Fibroblast of pulmonary artery (primary cell): ENCODE measurements at places on chromosomes 1 and 21.
A peak's percentile ranks its signal among the peaks of the same experiment; 100 is the strongest.

GRCh38 chr1:108199201-108199691 is 897 bp downstream of the SLC25A24 start:
- peak; percentile 54 for DNase-seq

DNA sequence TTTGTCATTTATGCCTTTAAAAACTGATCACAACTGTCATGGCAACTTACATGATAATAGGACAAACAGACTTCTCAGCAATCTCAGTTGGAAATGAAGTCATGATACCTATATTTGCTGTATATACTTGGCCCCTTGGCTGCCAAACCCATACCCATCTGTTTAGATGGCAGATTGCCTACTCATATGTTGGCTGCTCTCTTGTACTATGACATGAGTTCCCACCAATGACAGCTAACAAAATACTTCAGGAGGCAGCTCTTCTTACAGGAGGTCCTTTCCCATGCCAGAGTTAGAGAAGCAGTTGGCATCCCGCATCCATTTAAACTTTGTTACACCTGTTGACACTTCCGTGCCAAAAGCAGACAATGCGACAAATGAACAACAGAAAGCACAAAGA is 603.1 kb upstream of the ADGRL2 start:
- DNase-seq, result no peak

DNA sequence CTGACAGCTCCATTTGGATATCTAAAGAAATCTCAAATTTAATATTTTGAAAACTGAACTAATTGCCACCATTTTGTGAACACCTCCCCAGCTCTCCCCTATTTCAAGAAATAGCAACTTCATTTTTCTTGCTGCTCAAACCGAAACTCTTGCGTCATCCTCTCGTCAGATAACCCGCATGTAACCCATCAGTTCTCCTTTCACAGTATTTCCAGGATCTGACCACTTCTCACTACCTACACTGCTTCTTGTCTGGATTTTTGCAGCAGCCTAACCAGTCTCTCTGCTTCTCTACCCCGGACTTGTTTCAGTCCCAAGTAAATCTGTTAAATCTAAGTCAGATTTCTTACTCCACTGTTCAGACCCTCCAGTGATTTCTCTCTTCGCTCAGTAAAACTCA is 75.6 kb downstream of the MTR start:
- no peak for DNase-seq

DNA sequence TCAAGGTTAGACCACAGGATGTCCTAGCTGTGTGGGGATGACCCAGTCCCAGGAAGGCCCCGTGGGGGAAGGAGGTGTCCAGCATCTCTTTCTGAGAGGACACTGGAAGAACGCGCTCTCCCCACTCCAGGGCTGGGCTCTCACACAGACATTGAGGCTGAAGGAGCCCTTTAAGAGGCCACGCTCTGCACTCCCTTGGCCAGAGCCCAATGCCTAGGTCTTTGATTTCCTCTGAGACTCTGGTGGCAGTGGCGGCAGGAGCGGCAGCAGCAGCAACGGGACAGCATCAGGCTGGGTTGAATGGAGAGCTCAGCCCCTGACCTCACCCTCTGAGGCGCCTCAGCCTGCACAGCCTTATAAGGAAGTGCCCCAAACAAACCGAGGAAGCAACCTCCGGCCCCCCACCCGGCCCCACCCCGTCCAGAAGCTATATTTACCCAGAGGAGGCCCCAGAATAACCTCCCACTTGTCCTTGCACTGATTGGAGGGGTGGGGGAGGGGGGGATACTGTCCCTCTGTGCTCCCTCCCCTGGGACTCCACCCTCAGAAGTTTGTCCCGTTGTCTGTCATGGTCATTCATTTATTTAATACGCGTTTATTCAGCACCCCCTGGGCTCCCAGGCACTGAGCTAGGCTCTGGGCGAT is 12.3 kb downstream of the NES start:
- no peak for DNase-seq

- DNase-seq, result peak; percentile 69
Measured at GRCh38 chr21:45299026-45299863, 11.6 kb upstream of the POFUT2 start.

- peak; percentile 51 for DNase-seq
Measured at GRCh38 chr1:153617663-153618062, 1.5 kb upstream of the S100A14 start.

GRCh38 chr1:19043579-19044443 is 87.3 kb upstream of the IFFO2 start:
- no peak for DNase-seq
